NAMALWA (cell line): ENCODE measurements at places on chromosomes 12 and 14.

DNA sequence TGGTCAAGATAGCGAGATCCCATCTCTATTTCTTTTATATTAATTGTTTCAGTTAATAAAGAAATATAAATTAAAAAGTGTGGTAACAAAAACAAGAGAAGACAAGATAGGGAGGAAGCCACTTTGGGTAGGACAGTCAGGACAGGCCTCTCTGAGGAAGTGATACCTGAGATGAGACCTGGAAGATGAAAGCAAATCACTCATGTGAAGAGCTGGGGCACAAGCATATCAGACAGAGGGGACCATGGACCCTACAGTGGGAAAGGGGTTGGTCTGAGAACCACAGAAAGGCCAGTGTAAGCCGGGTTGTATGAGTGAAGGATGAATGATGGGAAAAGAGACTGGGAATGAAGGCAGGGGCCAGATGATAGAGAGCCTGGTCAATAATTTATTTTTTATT, 1.8 kb upstream of the MED6 start:
- DNase-seq: no peak

- DNase-seq: peak; percentile 47
Observed at GRCh38 chr14:50647282-50647681, 20.8 kb downstream of the SAV1 start.

DNA sequence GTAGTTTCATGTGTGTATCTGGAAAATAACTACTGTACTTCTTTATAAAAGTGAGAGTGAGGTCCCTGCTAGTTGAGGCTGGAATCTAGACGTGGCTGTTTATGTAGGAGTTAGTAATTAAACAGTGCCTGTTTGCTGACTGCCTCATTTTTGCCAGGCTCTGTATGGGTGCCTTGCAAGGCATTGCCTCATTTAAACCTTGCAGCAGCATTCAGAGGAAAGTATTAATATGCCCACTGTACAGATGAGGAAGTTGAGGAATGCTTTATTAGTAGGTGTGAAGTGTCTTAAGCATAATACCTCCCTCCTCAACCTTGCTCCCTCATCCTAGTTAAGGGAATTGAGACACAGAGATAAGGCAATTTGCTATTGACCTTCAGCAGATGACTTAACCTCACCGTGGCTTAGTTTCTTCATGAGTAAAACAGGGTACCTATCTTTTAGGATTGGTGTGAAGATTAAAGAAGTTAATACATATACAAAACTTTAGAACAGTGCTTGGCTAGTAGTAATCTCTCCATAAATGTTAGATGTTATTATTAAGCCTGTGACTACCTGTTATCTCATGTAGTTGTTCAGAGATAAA, 28.7 kb downstream of the PPM1A start:
- DNase-seq: no peak

DNA sequence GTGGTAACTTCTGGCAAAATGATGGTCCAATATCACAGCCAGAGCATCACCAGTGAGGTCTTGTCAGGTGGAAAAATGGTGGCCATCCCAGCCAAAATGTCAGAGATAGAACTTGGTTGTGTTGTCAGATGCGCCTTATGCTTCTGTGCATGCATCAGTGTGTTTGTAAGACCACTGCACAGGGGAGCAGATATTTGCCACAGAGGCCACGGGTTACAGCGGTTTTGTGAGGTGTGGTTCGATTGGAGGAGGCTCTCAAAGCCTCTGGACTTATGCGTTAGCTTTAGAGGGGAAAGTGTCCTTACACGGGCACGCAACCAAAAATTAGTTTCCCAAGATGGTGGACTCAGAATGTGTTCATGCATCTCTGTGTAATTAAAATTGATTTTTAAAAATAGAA, 243.8 kb downstream of the ADGRD1 start:
- no peak for DNase-seq

DNA sequence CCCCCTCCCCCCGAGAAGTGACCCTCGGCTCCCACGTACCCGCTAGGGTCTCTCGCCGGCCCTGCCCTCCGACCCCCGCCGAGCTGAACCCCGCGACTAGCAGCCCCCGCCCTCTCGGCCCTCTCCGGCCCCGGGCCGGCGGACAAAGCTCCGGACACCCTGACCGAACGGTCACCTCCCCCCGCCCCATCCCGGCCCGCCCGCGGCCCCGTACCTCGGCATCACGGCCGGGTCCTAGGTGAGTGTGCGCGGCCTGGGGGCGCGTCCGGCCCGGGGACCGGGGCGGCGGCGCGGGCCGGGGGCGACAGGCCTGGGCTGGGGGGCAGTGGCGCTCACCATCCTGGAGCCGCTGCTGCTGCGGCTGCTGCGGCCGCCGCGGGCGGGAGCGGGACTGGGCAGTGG, at the start of gene FIGNL2:
TSS of gene FIGNL2 (minus strand) at position 393 of the 402 bp plus-strand sequence. CDS start 26,305 bp downstream, outside the sequence.
- no peak for DNase-seq

- no peak for DNase-seq
Observed at GRCh38 chr12:55051197-55051947, 31.6 kb downstream of the NEUROD4 start.

- no peak for DNase-seq
Observed at GRCh38 chr14:81157431-81157830, 63.3 kb downstream of the GTF2A1 start.

- no peak for DNase-seq
Observed at GRCh38 chr14:101862711-101863110, 101.2 kb downstream of the PPP2R5C start.

GRCh38 chr12:111429828-111430432, 24.2 kb downstream of the SH2B3 start:
- DNase-seq: no peak

DNA sequence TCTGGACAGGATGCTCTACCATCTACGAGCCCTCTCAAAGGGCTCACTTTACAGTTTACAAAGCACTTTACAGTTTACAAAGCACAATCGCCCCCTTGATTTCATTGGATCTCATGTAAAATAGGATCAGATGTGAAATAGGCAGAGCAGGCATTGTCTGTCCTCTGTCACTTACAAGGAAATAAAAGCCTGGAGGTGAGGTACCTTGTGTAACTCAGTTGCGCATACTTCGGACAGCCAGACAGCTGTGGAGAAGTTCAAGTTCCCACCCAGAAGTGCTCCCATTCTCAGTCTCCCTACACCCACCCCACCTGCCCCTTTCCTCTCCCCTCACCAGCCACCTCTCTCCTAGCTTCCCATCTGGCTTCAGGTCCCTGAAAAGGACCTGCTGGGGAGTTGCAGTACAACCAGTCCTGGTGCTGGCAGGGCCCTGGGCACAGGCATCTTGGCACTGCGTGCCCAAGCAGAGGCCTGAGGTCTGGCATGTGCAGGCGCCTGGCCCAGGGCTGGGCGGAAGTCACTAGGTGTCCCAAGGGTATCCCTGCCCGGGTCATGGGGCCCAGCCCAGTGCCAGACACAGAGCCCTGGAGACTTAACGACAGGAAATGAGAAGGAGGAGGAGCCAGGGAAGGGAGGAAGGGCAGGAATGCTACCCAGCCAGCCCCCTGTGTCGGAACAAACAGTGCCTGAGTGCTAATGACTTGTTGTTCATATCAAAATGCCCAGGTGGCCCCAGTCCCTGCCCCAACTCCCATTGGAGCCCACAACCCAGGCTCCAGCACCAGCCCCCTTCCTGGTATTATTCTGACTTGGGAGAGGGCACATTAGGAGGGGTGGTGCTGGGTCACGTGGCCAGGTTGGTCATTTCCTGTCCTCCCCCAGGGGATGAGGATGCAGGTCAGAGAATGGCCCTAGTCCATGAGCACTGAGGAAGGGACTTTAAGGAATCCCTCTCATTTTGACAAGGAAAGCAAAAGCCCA, 5.4 kb downstream of the RAPGEF3 start:
- no peak for DNase-seq

DNA sequence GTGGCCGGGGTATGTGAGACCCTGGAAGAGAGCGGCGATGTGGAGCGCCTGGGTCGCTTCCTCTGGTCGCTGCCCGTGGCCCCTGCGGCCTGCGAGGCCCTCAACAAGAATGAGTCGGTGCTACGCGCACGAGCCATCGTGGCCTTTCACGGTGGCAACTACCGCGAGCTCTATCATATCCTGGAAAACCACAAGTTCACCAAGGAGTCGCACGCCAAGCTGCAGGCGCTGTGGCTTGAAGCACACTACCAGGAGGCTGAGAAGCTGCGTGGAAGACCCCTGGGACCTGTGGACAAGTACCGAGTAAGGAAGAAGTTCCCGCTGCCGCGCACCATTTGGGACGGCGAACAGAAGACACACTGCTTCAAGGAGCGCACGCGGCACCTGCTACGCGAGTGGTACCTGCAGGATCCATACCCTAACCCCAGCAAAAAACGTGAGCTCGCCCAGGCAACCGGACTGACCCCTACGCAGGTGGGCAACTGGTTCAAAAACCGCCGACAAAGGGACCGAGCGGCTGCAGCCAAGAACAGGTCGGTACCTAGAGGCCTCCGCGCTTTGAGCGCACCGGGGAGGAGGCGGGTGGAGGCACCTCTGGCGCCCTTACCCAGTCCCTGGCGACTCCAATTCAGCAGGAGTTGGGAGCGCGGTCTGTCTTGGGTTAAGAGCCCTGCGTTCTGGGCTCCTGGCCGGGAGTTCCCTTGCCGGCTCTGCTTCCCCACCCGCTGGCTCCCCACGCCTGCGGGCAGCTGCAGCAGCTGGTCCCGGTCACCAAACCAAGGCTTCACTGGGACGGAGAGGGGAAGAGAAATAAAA, 700 bp downstream of the SIX6 start:
- no peak for DNase-seq

GRCh38 chr14:22024137-22024536, 350.5 kb upstream of the OR4E1 start:
- no peak for DNase-seq

- DNase-seq: no peak
Observed at GRCh38 chr14:86333493-86333892, 803.5 kb downstream of the FLRT2 start.

DNA sequence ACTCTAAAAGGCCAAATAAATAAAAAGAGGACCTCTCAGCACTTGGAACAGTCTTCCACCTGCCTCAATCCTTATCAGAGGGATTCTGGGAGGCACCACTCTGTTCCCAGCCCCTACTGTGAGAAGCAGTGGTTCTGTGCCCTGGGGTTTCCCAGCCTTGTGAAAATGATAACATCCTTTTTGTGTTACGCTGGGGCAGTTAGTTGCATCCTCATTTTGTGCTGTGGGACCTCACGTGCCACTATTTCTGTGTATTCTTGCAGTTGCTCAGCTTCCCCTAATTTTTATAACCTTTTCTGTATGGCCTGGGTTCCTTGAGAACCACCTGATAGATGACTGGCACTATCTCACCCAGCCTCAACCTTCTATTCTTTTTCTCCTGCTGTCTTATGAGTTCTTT, 10.8 kb upstream of the CMA1 start:
- DNase-seq: no peak

- DNase-seq: no peak
Observed at GRCh38 chr14:50095895-50096294, 20.5 kb downstream of the VCPKMT start.

DNA sequence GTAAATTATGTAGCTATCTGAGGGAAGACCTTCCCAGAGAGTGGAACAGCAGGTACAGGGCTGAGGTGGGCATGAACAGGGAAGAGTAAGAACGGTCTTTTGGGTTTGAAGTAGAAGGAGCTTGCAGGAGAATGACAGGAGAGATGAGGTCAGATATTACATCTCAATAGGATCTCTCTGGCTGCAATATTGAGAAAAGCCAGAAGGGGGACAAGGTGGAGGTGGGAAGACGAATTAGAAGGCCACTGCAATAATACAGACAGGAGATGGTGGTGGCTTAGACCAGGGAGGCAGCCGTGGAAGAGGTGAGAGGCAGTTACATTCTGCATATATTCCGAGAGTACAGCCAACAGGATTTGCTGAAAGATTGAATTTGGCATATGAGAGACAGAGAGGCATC, 310.2 kb downstream of the APAF1 start:
- DNase-seq: peak; percentile 73

GRCh38 chr12:128513831-128514230, 246.9 kb downstream of the TMEM132C start:
- DNase-seq: no peak

DNA sequence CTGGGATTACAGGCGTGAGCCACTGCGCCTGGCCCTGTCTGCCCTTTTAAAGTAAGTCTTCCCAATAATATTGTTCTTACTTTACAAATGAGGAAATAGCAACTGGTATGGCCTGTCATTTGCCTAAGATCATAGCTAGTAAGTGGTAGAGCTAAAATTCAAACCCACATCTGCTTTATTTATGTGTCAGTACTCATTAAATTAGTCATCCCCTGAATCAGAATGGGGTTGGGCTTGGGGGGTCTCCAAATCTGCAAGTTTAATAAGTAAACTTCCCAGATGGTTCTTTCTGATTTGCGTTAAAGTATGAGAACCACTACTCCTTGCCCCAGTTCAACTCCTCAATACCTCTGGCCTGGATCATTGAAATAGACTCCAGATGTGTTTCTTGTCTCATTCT, 96.2 kb downstream of the FAR2 start:
- no peak for DNase-seq

DNA sequence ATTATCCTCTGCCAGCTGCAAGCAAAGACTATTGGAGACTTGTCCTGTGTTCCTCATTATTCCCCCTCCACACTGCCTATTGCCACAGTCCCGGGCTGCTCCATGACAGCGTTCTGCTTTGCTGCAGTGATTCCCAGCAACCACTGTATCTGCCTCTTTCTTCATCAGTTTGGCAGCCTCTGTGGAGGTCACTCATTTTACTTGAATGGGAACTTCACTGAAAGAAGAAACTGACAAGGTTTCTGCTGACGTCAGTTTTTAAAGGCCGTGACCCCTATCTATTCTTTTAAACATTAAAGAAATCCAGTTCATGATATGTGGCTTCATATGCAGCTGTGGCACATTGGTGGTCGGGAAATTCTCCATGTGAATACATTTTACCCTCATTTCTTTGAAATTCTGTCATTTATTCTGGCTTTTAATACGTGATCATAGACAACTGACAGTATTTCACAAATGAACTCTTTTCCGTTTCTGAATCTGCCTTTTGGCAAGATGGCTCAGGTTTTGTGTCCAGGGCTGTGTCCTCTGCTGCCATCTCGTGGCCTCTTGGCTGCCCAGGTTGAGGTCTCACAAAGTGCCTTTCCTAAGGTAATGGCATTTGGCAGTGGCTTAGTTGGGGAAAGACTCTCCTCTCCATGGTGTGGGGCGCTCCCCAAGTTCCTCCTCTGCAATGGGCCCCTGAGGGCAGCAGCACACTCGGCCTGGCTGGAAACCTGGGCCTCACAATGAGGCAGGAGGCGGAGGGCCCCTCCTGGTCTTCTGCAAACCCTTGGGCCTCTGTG, 5.8 kb downstream of the TMEM253 start:
- DNase-seq: peak; percentile 85

GRCh38 chr14:102085948-102086708, 716 bp downstream of the HSP90AA1 start:
- peak; percentile 65 for DNase-seq

GRCh38 chr14:100442036-100442435, 118.9 kb downstream of the SLC25A47 start:
- DNase-seq: no peak

- no peak for DNase-seq
Observed at GRCh38 chr12:20044351-20044750, 324.0 kb upstream of the PDE3A start.

DNA sequence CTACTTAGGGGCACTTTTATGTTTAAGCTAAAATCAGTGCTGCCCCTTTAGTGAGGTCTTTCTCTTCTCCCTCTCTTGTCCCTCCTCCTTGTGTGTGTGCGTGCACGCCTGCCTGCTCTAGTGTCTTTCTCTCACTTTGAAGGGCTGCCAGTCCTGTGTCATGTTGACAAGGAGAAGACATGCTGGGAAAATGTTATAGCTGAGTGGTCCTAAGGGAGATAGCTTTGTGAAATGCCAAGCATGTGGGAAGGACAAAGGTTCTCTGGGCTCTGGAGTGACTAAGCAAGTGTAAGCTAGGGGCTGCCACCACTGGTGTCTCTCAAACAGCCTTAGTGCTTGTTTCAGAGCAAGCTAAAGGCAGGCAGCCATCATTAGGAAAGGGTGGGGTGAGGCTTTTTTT, 108.4 kb downstream of the EMP1 start:
- DNase-seq: no peak

GRCh38 chr12:68733661-68734071, 12.3 kb upstream of the SLC35E3 start:
- no peak for DNase-seq
